ENCODE measurements at places on chromosomes 12 and 14.

DNA sequence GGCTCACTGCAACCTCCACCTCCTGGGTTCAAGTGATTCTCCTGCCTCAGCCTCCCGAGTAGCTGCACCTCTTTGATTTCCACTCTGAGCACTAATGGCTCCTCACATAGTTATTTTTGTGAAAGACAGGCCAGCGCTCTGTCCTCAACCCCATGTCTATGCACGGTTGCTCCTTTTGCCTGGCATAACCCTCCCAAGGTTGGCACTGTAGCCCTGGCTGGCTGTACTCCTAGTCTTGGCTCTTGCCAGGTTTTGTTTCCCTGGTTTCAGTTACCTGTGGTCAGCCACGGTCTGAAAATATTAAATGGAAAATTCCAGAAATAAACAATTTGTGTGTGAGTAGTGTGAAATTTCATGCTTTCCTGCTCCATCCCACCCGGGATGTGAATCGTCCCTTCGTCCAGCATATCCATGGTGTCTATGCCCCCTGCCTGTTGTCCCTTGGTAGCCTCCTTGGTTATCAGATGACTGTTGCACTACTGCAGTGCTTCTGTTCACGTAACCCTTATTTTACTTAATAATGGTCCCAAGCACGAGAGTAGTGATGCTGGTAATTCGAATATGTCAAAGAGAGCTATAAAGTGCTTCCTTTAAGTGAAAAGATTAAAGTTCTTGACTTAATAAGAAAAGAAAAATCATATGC lies 12.3 kb upstream of the DCD start:
- DNase-seq: no peak

DNA sequence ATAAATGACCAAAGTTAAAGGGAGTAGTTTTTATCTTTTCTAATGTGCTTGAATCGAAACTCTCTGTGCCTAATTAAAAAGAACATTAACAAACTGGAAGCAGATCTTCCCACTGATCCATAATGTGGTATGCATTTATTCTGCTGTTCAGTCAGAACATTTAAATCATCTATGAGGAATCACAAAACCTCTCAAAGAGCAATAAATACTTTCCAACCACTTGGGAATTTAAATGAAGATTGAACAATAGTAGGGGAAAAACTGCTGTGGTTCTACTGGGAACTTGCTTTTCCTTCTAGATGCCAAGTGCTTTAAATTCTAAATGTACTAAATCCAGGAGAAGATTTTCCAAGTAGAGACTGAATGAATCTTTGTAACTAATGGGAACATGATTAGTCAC lies 12.3 kb upstream of the CHPT1 start:
- DNase-seq: no peak

GRCh38 chr12:62714181-62714773 lies 220.7 kb downstream of the PPM1H start:
- no peak for DNase-seq

GRCh38 chr12:56224102-56224701 lies at the start of gene NABP2:
TSS of gene NABP2 (plus strand) at chr12:56224342. CDS start at chr12:56224857, 515 bp downstream.
- peak; percentile 97 for DNase-seq

DNA sequence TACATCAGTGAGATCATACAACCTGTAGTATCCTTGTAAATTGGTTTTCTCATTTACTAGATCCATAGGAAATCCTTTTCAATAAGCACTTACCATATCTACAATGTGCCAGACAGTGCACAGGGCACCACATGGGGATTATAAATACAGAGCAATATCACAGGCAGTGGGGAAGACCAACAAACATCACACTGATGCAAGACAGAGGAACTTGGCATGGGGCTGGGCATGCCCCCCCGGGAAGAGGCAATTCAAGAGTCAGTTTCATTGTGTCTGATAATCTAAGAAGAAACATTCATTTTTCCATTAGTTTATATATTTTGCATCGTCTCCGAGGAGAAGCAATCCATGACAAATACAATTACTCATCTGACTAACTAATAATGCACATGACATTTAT lies 16.2 kb downstream of the NT5DC3 start:
- no peak for DNase-seq

DNA sequence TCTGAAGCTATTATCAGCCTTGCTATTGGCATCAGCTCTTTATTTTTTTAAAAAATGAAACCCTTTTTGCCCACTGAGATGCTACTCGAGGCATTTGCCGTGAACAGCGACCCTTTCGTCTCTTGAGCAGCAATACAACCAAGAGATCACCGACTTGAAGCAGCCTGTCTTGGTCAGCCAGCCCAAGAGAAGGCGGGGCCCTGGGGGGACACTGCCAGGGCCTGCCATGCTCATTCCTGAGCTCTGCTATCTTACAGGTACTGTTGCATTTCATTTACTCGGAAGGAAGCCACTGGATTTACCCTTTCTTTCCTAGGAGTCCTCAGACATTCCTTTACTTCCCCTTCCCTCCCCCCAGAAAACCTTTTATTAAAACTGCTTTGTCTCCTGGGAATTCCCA lies 16.7 kb downstream of the PIWIL1 start:
- no peak for DNase-seq

DNA sequence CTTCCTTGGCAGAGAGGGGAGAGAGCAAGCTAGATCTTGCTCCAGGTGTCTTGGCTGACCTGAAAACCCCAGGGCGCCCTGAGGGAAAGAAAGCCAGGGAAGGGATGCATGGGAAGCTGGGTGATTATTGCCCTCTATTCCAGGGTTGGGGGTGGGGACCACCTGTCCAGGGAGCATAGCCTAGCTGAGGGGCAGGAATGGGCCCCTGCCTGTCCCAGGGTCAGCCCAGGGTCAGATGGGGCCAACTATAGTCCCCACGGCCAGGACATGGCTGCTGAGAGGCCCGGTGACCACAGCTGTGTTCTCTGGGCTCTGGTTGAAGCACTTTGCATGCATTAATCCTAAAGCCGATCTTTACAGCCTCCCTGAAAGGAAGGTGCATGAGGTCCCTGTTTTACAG lies 30.1 kb upstream of the ZFP36L1 start:
- no peak for DNase-seq

- DNase-seq: no peak
These were observed 116.4 kb downstream of the NUBPL start for GRCh38 chr14:31677630-31678029.

DNA sequence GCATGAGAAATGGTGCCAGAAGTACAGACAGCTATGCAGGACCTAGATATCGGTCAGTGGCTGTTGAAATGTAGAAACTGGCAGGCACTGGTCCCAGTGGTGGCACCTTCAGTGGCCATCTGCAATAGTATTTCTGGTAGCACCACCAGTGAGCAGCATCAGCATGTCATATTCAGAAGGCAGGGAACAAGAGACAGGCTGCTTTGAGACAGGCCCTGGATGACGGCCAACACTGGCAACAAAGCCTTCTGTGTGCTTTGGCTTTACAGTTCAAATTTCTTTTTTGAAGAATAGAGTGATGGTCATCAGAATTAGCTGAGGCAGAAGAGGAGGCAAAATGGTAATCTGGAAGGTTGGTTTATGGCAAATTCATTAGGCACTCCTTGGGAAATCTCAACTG lies 273.4 kb upstream of the SLC16A7 start:
- no peak for DNase-seq

DNA sequence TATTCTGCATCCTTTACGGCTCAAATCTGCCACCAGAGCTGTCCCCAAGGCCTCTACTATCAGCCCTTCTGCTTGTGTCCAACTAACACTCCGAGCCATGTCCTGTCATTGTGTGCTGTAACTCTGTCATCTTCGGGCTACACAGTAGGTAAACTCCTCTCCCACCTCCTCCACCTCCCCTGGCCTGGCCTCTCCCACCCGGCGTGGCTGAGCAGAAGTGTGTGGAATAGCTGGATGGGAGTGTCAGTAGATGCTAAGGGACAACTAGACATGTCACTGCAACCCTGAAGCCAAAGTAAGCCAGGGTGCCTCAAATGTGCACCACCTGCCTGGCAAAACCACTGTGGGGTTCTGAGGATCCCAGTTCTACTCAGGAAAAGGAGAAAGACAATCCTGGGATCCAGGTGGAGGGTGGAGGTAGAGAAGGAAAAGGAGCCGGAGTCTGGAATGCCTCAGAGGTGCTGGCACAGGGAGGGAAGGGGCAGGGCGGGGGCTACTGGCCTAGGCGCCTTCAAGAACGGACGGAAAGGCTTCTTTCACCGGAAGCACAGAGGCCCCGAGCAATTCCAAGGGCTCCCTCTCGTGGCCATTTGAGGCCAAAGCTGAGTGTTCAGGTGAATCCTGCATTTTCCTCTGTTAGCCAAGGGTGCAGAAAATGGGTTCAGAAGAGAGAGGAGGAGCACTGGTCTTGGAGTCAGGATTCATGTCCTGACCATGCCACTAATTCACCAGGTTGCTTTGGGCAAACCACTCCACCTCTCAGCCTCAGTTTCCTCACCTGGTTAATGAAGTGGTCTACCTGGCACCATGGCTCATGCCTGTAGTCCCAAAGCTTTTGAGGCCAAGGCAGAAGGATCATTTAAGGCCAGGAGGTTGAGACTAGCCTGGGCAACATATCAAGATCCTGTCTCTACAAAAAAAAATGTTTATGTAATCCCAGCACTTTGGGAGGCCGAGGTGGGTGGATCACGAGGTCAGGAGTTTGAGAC lies 20.5 kb upstream of the FAM181A start:
- DNase-seq: peak; percentile 5

- DNase-seq: no peak
These were observed 6.6 kb upstream of the SLC8B1 start for GRCh38 chr12:113341535-113341934.

- no peak for DNase-seq
These were observed 406.4 kb downstream of the NRXN3 start for GRCh38 chr14:78576437-78577166.

DNA sequence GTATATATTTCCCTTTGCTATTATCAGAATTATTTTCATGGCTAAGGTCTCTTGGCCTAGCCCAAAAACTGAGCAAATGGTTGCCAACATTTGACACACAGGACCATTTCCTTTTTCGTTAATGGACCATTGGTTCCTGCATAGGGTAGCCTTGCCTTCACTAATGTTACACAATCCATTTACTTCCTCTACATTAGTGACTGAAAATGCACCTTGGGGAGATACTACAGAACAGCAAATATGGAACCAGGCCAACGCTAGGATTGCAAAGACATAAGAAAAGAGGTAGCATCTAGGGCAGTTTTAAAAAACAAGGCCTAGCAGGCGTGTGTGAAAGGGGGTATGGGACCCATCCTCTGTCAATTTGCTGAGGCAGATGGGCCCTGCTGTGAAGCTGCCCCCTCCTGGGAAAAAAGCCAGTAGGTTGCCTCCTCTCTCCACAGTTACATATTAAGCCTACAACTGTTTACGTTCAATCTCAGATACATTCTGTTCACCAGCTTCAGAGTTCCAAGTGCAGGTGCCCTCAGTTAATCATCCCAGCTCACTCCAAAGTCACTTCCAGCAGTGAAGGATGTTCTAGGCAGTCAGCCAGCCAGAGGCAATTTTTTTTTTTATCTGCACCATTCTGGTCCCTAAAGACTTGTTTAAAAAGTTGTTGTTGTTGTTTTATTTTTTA lies 15.0 kb downstream of the AQP6 start:
- DNase-seq: no peak

- DNase-seq: peak; percentile 55
These were observed 119.8 kb downstream of the SINHCAF start for GRCh38 chr12:31206038-31206670.
